Transverse colon (tissue), 4 donors: ENCODE measurements at places on chromosomes 4 and X. TPM values are rescaled to one million over a fixed set of nuclear protein-coding genes. Genes with fewer than 3 reads are reported as not detected.

DNA sequence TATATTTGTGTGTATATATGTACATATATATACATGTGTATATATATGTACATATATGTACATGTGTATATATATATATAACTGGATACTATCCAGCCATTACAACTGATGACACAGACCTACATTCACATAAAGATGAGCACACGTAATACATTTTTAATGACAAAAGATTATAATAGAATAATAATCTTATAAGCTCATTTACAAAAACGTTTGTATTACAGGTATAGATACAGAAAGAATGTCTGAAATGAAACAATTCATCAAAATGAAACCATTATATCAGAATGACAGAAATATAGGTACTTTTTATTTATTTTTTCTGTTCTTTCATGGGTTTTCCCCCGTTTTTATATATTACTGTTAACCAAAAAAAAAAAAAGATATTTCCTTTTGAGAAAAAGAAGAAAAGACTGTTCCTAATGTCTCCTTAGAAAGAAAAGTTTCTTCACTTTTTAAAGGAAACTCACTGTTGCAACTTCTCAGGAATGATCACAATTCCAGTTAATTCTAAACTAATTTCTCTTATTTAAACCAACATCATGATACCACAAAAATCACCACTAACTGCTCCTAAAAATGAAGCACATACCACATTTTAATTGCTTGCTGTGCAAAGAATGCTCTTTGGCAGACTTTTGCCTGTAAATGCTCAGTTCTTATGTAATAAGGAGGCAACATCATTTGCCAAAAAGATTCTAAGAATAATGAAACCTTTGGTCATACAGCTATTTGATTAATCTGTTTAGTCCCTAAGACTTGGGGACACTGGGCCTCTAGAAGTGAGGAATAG is 18.9 kb downstream of the LEF1 start:
- H3K27ac ChIP-seq, result no peak overlapping the region
- H3K36me3 ChIP-seq, result no peaks in the 10 kb centered on the region
- no peaks in the 10 kb centered on the region for H3K27me3 ChIP-seq
- no peak overlapping the region for H3K4me3 ChIP-seq

- H3K4me3 ChIP-seq, result no peak overlapping the region
- H3K4me1 ChIP-seq, result no peaks in the 10 kb centered on the region
- H3K27ac ChIP-seq, result no peak overlapping the region
- no peaks in the 10 kb centered on the region for H3K36me3 ChIP-seq
Observed at GRCh38 chr4:30962939-30963338, 242.8 kb downstream of the PCDH7 start.

GRCh38 chr4:79584902-79585301 is 176.9 kb upstream of the GK2 start:
- DNase-seq, result no peak
- H3K27ac ChIP-seq, result no peak overlapping the region
- H3K4me1 ChIP-seq, result no peaks in the 10 kb centered on the region
- H3K4me3 ChIP-seq, result no peak overlapping the region

- H3K4me1 ChIP-seq, result peaks cover 6% of the 10 kb centered on the region
- no peak for DNase-seq
- H3K27me3 ChIP-seq, result no peaks in the 10 kb centered on the region
- H3K36me3 ChIP-seq, result no peaks in the 10 kb centered on the region
- H3K27ac ChIP-seq, result no peak overlapping the region
- no peak overlapping the region for H3K4me3 ChIP-seq
Observed at GRCh38 chr4:44674471-44674870, 3.7 kb upstream of the GUF1 start.

- no peaks in the 10 kb centered on the region for H3K27me3 ChIP-seq
- H3K4me1 ChIP-seq, result no peaks in the 10 kb centered on the region
Observed at GRCh38 chr4:37693030-37693429, 6.9 kb upstream of the RELL1 start.

DNA sequence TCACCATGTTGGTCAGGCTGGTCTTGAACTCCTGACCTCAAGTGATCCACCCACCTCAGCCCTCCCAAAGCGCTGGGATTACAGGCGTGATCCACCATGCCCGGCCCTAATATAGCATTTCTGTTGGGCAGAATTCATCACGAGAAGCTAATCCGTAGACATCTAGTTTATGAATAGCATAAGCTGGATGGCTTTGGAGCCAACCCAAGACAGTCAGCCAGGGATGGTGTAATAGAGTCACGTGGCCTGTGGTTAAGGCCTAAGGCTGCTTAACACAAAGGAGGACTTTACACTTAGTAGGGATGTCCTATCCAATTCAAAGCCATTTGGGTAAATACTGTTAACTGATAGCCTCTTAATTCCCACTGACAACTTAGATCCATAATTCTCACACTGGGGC is 173.6 kb downstream of the RAP1GDS1 start:
- no peak overlapping the region for H3K27ac ChIP-seq
- no peaks in the 10 kb centered on the region for H3K36me3 ChIP-seq
- H3K27me3 ChIP-seq, result no peaks in the 10 kb centered on the region
- no peak for DNase-seq
- no peaks in the 10 kb centered on the region for H3K4me1 ChIP-seq

GRCh38 chr4:140223056-140223810 is 69.2 kb upstream of the MAML3 start:
- no peaks in the 10 kb centered on the region for H3K27me3 ChIP-seq
- no peak overlapping the region for H3K4me3 ChIP-seq
- no peaks in the 10 kb centered on the region for H3K36me3 ChIP-seq
- DNase-seq, result no peak
- H3K27ac ChIP-seq, result no peak overlapping the region

DNA sequence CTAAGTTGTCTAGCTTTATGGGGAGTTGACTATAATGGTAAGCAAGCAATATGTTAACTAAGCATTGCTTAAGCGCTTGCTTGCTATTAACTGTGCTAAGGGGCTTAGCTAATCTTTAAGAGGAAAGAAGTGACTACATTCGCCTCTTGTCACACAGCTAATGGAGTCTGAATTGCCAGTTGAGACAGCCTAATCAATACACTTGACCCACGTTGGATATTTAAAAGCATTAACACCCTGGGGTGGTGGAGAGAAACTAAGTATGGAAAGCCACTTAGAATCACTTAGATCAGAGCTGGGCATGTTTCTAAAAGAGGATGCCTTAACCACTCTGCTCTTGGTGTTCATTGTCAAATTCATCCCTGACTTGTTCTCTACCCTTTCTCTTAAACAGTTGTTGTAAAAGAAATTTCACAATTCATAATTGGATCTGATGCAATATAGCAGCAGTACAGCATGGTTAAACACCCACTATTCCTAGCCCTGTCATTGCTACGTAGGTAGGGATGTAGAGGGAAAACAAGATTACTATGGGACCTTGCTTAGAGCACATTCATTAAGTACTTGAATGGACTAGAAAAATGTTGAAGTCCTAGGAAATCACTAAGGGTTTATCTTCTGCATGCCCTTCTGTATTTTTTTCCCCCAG is 3.5 kb downstream of the ZAR1 start:
- no peak overlapping the region for H3K4me3 ChIP-seq
- peaks cover 38% of the 10 kb centered on the region for H3K27me3 ChIP-seq
- no peaks in the 10 kb centered on the region for H3K36me3 ChIP-seq
- no peak overlapping the region for H3K27ac ChIP-seq

DNA sequence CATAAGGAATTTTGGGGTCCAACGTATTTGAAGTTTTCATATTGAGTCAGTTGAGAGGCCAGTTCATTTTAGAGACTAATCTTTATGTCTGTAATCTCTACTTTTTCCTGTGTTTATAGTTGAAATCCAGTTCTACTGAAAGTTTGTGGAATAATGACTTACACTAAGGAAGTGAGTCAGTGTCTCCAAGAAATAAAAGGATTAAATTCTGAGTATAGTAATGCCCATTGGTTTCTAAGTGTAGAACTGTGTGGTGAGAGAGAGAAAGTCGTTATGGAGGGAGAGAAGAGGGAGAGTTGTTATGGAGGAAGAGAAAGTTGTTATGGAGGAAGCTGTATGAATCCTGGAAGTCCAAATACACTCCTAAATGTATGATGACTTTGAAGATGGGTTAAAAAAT is 264.6 kb upstream of the HAND2 start:
- DNase-seq, result no peak
- H3K36me3 ChIP-seq, result no peaks in the 10 kb centered on the region
- H3K4me3 ChIP-seq, result no peak overlapping the region
- no peaks in the 10 kb centered on the region for H3K27me3 ChIP-seq

DNA sequence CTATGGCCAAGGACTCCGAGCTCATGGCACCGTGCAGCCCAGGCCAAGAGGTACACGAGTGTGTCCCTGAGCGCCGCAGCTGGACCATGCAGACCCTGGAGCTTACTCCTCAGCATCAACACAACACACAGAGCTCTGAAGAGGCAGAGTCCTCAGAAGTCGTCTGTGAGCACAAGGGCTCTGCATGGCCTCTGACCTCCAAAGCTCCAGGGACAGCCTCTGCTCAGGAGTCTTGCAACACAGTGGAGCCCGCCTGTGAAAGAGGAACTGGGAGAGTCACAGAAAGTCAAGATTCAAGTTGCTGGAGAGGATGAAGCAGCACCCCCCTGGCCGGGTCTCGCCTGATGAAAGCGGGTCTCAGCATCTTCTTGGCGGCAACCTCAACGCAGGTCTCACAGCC is 2.9 kb downstream of the LRPAP1 start:
- no peaks in the 10 kb centered on the region for H3K27me3 ChIP-seq
- no peaks in the 10 kb centered on the region for H3K36me3 ChIP-seq
- H3K27ac ChIP-seq, result no peak overlapping the region
- H3K4me1 ChIP-seq, result peaks cover 23% of the 10 kb centered on the region
- no peak for DNase-seq

GRCh38 chr4:147174591-147174990 is 228.9 kb upstream of the TTC29 start:
- H3K4me1 ChIP-seq, result no peaks in the 10 kb centered on the region
- H3K27me3 ChIP-seq, result no peaks in the 10 kb centered on the region
- DNase-seq, result no peak
- H3K27ac ChIP-seq, result no peak overlapping the region
- H3K4me3 ChIP-seq, result no peak overlapping the region

- no peak overlapping the region for H3K4me3 ChIP-seq
- DNase-seq, result no peak
- no peaks in the 10 kb centered on the region for H3K4me1 ChIP-seq
- H3K27me3 ChIP-seq, result no peaks in the 10 kb centered on the region
Observed at GRCh38 chr4:147958057-147958456, 226.2 kb downstream of the ARHGAP10 start.

DNA sequence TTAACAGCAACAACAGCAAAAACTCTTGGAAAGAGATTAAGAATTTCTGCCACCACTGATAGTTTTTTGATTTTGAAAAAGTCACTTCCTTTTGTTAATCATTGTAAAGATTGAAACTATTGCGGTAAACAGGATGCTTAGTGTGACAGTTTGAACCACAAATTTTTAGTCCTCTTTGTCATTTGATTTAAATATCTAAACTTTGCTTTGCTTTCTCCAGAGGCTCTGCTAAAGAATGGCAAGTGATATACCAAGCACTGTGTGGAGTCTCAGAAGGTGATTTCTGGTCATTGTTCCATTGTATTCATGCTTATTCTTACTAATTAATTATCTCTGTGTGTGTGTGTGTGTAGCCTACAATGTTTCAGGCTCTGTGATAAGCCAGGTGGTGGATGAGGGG is 155.6 kb downstream of the BMPR1B start:
- H3K4me3 ChIP-seq, result no peak overlapping the region
- no peak overlapping the region for H3K27ac ChIP-seq
- H3K36me3 ChIP-seq, result no peaks in the 10 kb centered on the region
- no peaks in the 10 kb centered on the region for H3K4me1 ChIP-seq

- DNase-seq, result no peak
- no peaks in the 10 kb centered on the region for H3K36me3 ChIP-seq
- no peaks in the 10 kb centered on the region for H3K27me3 ChIP-seq
- H3K4me1 ChIP-seq, result no peaks in the 10 kb centered on the region
- H3K27ac ChIP-seq, result no peak overlapping the region
- H3K4me3 ChIP-seq, result no peak overlapping the region
Observed at GRCh38 chr4:47209833-47210232, 178.5 kb downstream of the GABRB1 start.

GRCh38 chr4:1516881-1517480 is 110.7 kb upstream of the NKX1-1 start:
- peaks cover 5% of the 10 kb centered on the region for H3K4me1 ChIP-seq
- H3K27ac ChIP-seq, result no peak overlapping the region
- no peak for DNase-seq
- peaks cover 75% of the 10 kb centered on the region for H3K27me3 ChIP-seq

GRCh38 chr4:101236097-101236496 is 111.2 kb downstream of the PPP3CA start:
- H3K4me3 ChIP-seq, result no peak overlapping the region
- no peaks in the 10 kb centered on the region for H3K27me3 ChIP-seq
- no peaks in the 10 kb centered on the region for H3K36me3 ChIP-seq
- peaks cover 13% of the 10 kb centered on the region for H3K4me1 ChIP-seq
- DNase-seq, result no peak

- no peak for DNase-seq
- H3K4me1 ChIP-seq, result no peaks in the 10 kb centered on the region
- no peaks in the 10 kb centered on the region for H3K36me3 ChIP-seq
- H3K4me3 ChIP-seq, result no peak overlapping the region
Observed at GRCh38 chr4:184102927-184103326, 114.7 kb downstream of the ENPP6 start.

CLCN4 gene
- total RNA-seq, result not detected

SMIM31 gene
- 11.1 TPM for total RNA-seq

TRIM2 gene
- 105 TPM for total RNA-seq

CT45A1 gene
- not detected for total RNA-seq

PDE5A gene
- 52.2 TPM for total RNA-seq
